ENCODE measurements at places on chromosomes 1 and 21.

GRCh38 chr1:20074725-20075171, 4.8 kb downstream of the PLA2G5 start:
- no peak for DNase-seq

DNA sequence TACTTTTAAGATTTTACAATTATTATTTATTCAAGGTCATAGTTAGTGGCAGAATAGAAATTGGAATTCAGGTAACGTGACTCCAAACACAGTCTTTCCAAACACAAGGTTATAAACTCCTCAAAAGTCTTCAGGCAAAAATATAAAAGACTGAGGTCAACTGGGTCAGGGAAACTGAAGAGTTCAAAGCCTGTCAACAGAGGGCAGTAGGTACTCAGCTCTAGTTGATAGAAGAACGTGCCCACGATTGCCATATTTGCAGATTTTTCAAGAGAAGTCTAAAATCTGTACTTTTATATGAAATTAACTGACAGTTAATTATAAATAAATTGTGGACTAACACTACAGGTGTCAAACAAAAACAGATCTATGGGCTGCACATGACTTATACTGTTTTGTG, 135.0 kb downstream of the LHX4 start:
- DNase-seq, result no peak

GRCh38 chr1:209617047-209617673, 33.6 kb downstream of the CAMK1G start:
- no peak for DNase-seq

DNA sequence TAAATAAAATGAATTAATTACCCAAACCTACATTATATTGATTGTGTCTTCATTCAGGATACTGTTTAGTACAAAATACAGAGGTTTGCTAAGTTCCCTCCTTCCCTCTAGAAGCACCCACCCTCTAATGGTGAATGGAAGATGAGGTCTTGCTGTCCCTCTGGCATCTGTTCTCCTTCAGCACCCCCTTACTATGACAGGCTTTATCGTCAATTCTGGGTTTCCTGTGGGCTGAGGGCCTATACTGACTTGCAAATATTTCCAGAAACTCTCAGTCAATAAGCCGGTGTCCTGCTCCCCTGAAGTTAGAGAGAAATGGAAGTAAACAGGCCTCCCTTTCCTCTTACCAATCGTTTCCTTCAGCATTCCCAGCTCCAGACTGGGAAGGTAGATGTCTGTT, 13.2 kb downstream of the LAX1 start:
- no peak for DNase-seq

GRCh38 chr1:100296140-100296539, 30.1 kb downstream of the RTCA start:
- DNase-seq, result no peak

- peak; percentile 54 for DNase-seq
Measured at GRCh38 chr1:58162952-58163550, 383.5 kb downstream of the OMA1 start.

GRCh38 chr1:157035121-157035520, 10.4 kb downstream of the ARHGEF11 start:
- DNase-seq, result no peak

- DNase-seq, result no peak
Measured at GRCh38 chr1:148362626-148363438, 120.3 kb downstream of the PPIAL4G start.

DNA sequence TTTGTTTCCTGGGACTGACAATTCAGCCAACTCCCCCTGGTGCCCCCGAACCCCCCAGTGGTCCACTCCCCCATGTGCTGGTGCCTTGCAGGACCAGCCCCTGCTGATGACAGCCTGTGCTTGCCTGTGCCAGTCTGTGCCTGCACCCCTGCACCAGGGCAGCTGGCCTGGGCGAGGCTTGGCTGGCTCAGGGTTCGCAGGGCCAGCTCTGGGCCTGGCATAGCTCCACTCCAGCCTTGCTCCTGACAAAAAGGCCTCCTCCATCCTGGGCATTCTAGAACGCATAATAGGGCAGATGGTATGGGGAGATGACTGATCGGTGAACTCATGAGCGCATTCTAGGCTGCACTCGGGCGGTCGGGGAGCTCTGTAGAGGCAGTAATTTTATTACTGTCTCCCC, 5.4 kb downstream of the CNTN2 start:
- no peak for DNase-seq

- no peak for DNase-seq
Measured at GRCh38 chr21:45451091-45451740, 46.3 kb downstream of the COL18A1 start.

DNA sequence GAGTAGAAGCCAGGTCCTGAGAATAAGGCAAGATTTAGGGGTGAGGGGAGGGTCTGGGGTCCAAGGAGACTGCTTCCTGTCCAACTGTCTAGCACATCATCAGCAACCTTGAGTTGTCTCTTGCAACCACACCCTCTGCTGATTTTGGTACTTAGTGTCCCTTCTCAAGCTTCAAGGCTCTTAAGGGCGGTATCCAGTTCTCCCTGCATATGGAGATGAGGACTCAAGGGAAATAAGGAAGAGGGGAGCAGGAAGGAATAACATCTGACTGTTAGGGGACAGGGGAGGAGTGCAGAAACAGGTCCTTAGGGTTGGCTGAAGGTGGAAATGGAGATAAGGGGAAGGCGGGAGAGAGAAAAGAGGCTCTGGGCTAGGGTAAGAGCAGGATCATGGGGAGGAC, 12.3 kb downstream of the MYOG start:
- DNase-seq, result no peak

DNA sequence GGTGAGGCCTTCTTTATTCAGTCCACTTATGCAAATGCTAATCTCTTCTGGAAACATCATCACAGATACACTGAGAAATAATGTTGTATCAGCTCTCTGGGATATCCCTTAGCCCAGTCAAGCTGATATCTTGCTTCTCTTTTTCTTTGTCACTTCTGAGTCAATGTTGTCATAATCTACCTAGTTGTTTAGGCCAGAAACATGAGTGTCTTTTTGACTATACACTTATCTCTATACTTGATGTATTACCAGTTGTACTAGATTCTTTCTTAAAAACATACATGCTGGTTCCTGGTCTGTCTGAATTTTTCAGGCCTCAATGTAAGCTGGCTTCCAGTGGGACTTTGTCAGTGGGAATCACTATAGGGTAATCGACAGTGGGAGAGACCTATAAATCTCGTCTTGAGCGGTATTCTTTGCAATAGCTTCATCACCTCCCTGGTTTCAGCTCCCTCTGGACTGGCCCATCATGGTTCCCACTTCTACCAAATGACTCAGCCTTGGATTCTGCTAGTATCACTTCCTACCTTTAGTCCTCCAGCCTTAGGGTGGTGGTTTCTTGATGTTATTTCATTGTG, 135.2 kb upstream of the CYYR1 start:
- no peak for DNase-seq

DNA sequence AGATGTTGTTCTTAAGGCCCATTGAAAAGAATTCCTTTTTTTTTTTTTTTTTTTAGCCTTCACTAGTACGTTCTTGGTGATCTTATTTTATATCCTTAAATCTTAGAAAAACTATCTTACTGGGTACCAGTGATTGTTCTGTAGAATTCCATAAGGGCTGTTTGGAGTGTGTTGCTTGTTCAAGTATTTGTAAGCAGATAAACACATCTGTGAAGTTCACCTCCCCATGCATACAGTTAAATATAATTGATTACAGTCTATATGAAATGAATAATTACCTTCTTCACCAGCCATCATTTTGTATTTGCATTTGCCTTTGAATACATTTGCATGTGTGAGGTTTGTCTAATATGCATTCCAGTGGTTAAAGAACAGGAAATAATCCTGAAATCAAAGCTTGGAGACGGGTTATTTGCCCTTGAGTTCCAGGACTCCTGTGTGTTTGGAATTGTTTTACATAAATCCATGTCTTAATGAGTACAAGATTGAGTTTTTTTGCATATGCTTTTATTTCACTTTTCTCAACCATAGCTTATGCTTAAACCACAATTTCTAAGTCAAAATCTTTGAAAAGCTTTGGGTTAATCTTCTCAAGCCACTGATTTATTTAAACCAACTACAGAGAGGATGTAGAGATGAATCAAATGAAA, 73.1 kb downstream of the VPS13D start:
- no peak for DNase-seq
